ENCODE measurements at places on chromosomes 1 and 21.

- no peak for DNase-seq
These were observed 332.5 kb downstream of the AMY1C start for GRCh38 chr1:104082221-104082620.

GRCh38 chr1:201094832-201095231 is 17.4 kb downstream of the CACNA1S start:
- no peak for DNase-seq

DNA sequence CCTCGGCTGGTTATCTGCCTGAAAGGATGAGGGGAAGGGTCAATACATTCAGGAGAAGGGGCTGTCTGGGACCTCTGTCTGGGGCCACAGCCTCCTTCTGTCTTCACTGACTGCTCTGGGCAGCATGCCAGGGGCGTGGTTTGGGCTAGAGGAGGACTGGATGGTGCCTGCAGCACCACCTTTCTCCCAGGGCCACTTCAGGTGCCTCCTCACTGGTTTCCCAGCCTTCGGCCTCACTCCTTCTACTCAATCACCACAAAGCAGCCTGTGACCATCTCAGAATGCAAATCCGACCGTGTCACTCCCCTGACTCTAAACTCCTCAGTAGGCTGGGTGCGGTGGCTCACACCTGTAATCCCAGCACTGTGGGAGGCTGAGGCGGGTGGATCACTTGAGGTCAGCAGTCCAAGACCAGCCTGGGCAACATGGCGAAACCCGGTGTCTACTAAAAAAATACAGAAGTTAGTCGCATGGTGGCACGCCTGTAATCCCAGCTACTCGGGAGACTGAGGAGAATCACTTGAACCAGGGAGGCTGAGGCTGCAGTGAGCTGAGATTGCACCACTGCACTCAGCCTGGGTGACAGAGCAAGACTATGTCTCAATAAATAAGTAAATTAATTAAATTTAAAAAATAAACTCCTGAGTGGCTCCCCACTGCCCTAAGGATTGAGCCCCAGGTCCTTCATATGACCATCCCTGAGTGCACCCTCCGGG is 50.1 kb upstream of the ECE1 start:
- peak; percentile 38 for DNase-seq

- DNase-seq = no peak
These were observed 5.8 kb downstream of the JMJD4 start for GRCh38 chr1:227729144-227729880.

GRCh38 chr1:207503950-207504349 is 8.0 kb downstream of the CR1 start:
- DNase-seq = no peak

DNA sequence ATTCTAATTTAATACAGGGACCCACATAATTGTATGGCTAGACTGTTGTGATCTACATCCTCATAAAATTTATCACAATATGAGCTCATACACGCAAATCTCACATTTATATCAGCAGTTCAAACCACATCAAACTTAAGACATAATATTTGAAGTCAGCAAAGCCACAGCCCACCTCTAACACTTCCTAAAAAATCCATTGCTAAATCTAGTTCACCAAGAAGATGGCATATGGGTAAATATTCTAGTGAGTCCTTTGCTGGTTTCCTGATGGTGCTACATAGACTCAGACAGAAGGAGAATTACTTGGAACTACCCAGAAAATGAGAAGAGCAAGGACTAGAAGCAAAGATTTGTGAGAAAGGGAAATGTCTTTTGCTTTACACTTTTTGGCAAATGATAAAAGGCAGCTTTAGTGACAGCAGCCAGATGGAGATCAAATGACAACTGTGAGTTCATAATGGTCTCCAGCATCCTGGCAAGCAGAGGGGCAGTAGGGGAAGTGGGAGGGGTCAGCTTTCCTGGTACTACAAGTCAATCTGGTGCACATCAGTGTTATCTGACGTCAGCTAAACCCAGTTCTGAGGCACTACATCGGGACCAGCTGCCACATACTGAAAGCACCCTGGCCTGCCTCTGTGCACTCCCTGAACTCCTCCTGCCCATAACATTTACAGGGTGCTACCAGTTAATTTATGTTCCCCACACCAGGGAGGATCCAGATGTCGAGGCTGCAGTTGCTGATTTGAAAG is 10.6 kb upstream of the GADD45A start:
- peak; percentile 57 for DNase-seq

- no peak for DNase-seq
These were observed 178.0 kb downstream of the HIVEP3 start for GRCh38 chr1:41740630-41741239.

GRCh38 chr1:181314010-181314409 is 169.3 kb upstream of the CACNA1E start:
- DNase-seq = no peak

GRCh38 chr1:211614615-211615014 is 35.7 kb upstream of the SLC30A1 start:
- DNase-seq = no peak

DNA sequence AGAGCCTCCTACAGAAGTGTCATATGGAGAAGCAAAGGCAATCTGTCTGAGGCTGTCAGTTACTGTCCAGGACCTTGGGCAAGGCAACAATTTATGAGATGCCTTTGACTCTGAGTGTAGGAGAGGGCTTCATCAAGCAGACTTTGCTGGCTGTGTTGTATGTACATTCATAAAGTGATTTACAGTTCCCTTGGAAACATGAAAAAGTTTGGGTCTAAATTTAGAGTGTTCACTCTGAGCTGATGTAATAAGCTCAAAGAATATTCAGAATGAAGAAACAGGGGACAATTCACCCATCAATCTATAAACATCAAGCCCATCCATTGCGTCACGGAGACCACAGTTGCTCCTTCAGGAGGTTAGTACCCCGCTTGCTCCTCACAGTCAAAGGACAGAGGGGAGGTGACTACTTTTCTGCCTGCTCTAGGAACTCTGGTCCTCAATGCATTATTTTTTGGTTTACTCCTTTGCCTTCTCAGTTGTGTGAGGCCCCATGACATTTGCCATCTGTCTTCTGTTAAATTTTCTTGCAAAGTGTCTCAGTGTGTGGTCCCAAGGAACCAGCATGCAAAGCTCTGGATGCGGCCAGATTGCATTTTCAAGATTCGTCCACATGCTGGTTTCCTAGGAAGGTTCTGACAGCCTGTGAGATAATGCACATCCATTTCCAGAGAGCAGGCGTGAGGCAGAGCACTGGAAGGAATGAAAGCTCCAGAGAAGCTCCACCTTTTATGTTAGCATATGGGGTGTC is 241.1 kb upstream of the KIAA0040 start:
- no peak for DNase-seq

GRCh38 chr1:110059133-110059863 is 11.2 kb downstream of the ALX3 start:
- DNase-seq = no peak

DNA sequence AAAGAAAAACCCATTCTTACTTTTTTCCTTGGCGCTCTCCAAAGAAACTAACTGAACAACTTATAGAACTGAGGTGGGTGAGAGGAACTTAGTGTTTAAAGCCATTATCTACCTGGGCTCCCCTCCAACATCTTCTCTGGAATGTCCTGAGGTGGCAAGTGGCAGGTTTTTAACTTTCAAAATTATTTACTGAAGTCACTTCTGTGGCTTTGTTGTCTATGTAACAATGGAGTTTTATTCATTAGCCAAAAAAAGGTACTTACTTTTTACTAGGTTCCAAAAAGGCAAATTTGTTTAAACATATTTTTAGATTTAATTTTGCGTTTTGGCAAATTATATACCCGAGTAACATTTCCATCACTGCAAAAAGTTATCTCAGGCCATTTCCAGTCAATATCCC is 2.4 kb downstream of the ENO1 start:
- DNase-seq = no peak

DNA sequence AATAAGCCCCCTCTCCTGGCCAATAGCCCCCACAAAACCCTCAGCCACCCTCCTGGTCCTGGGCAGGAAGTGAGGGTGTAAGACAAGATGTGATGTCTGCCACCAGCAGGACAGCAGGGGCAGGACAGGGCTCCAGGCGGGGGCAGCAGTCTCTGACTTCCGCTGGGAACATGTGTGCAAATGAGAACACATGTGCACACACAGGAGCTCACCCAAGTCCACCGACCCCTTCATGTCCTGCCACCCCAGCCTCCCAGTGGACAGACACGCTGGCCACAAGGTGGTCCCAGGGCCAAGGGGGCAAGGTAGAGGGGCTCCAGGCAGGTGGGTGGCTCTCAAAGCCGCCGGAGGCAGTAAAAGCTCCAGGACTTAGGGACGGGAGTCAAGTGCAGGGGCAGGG is 60.1 kb downstream of the KCNAB2 start:
- no peak for DNase-seq

- no peak for DNase-seq
These were observed 42.5 kb downstream of the LAMC2 start for GRCh38 chr1:183228347-183229220.

GRCh38 chr21:39022863-39023693 is 160.2 kb downstream of the PSMG1 start:
- no peak for DNase-seq

Data from CD4-positive, alpha-beta T cell treated with Interleukin-17A for 4 hours (primary cell).